ENCODE measurements at places on chromosomes 2 and 18.
A peak's percentile ranks its signal among the peaks of the same experiment; 100 is the strongest.

- DNase-seq = no peak
Measured at GRCh38 chr2:6791682-6792081, 74.0 kb downstream of the CMPK2 start.

- DNase-seq = no peak
Measured at GRCh38 chr2:37616677-37617005, 54.8 kb downstream of the CDC42EP3 start.

GRCh38 chr2:96274355-96275056, 8.5 kb downstream of the CIAO1 start:
- DNase-seq = no peak

DNA sequence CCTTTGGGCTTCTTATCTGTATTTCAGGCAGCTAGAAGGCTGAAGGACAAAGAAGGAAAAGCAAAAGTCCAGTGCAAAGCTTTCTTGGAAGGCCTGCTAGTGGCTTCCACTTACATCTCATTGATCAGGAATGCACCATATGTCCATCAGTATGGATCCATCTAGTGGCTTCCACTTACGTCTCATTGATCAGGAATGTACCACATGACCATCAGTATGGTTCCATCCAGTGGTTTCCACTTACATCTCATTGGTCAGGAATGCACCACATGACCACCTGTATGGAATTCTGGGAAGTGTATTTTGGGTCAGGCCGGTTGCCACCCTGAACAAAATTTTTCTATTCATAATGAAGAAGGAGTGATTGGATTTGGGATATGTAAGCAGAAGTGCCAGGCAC, 70.6 kb downstream of the LYPD6 start:
- DNase-seq = no peak

DNA sequence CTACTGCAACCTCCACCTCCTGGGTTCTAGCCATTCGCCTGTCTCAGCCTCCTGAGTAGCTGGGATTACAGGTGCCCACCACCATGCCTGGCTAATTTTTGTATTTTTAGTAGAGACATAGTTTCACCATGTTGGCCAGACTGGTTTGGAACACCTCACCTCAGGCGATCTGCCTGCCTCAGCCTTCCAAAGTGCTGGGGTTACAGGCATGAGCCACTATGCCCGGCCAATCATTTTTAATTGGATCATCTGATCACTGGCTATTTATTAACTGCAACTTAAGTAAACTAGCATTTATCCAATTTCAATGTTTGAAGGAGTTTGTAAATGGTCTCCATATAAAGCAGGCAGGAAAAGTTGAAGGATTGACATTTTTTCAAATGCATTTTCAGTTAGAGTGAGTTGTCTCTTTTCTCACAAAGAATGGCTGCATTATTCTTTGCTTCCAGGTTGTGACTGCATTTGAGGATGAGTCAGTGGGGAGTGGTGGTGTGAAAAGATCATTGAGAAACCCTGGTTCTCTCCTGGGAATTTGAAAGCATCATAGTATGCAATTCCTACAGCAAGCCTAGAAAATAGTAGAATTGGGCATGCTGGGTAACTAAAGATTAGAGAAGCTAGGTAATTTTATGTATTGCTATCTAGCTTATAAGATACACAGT, 431.1 kb upstream of the ZEB2 start:
- no peak for DNase-seq

DNA sequence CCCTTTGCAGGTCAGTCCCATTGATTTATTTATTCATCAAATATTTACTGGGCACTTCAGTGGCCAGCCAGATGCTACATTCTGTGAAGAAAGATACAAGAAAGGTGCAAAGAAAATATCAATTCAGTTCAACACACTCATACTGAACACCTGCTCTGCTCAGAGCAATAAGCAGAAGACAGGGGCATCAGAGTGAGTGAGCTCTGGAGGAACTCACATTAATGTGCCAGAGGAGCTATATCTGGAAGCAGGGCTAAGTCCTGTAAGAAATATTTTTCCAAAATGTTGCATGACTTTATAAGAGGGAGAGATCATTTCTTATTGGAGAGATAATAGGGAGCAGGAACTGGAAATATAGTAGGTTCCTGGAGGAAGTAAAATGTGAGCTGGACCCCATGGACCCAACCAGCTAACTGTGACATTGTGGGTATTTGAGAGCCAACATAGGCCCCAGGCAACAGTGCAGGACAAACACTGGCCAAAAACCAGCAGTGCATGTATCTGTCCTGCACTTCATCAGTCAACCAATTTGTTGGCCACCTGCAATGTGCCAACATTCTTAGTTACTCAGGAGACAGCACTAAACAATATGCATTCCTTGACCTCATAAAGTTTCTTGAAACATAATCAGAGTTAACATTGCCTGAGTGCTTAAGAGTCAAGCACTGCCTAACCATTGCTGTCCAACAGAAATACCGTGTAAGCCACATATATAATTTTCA, 102.7 kb upstream of the PTPRM start:
- DNase-seq = no peak

- no peak for DNase-seq
Measured at GRCh38 chr2:211062297-211062612, 505.9 kb downstream of the CPS1 start.

- DNase-seq = no peak
Measured at GRCh38 chr2:135168204-135168856, 116.2 kb downstream of the RAB3GAP1 start.

DNA sequence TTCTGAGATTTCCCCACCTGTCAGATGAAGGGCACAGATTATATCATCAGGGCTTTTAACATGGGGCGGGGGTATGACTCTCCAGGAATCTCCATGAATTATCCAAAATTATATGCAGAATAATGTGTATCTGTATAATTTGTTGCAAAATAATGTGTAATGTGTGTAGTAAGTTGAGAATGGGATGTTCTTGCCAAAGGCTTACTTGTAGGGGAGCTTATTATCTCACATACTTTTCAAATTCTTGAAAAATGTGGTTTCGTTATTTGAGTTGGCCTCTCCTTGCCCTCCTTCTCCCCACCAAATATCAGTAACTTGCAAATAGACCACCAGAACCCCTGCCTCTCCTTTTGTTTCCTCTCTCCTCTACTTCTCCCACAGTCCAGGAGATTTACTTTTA, 35.6 kb downstream of the UBR3 start:
- no peak for DNase-seq

- DNase-seq = no peak
Measured at GRCh38 chr2:234880551-234881211, 71.1 kb upstream of the SH3BP4 start.

DNA sequence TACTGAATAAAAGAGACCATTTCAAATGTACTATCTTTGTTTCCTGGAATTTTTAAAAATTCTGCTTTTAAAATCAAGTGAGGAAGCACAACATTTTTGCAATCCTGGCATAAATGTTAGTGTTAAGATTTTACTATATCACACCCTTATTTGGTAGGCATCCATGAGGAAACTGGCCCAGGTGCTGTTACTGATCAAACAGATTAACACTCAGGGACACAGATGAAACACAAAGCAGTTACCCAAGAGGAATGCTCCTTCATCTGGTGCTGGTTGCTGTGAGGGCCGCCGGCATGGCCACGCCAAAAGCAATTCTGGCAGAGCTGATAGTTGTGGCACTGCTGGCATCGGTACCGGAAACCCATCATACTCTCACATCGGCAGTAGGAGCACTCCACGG, 96.8 kb downstream of the DTNB start:
- DNase-seq = no peak

DNA sequence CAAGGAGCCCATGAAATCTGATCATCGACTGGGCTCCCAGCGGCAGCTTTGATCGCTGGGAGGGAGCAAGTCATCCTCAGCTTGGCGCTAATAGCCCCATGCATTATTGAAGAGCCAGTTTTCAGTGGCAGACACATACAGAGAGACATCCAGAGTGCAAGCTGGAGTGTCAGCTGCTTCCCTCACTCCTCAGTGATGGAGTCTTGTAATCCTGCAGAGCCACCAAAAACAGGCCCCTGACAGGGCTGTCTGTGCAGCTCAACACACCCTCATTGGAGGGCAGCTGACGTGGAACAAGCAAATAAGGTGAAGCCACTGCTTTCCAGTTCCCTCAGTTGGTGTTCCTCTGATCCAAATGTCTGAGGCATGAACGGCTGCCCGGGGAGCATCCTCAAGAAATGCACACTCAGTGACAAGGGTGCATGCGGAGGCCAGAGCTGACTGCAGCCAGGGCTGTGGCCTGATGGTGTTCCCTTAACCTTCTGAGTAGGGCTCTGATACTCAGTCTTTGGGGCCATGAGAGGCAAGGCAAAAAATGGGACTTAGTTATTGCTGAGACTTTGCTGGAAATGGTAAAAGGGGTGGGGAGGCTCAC, 97.4 kb downstream of the RHOB start:
- DNase-seq = no peak

- no peak for DNase-seq
Measured at GRCh38 chr18:56984731-56985130, 162.2 kb upstream of the BOD1L2 start.

GRCh38 chr2:118056165-118056534, 32.1 kb upstream of the INSIG2 start:
- no peak for DNase-seq

- DNase-seq = no peak
Measured at GRCh38 chr2:240597054-240597418, 10.5 kb downstream of the CAPN10 start.

DNA sequence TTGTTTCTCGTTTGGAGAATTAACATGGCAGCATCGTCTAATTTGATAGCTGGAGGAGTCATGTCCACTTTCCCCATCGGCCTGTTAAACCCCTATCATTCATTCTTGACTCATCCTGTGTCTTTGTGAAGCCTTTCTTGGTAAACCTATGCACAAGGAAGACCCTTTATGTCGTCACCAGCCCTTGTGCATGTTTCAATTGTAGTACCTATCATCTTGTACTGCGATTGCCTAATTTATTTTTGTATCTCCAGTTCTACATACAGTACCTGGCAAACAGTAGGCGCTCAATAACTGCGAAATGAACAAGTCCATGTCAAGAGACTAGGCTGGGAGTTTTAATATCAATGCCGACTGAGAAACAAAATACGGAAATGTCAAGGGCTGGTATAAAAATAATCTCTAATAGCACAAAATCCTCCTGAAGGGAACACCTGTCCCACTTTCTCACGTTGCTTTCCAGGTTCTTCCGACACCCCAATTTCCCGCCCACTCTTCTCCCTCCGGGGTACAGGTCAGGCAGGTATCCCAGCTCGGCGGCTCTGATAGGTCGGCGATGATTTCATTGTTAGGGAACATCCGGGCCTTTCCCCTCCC, 1.3 kb upstream of the PPM1B start:
- no peak for DNase-seq

GRCh38 chr18:68721681-68722583, 7.0 kb upstream of the TMX3 start:
- no peak for DNase-seq

DNA sequence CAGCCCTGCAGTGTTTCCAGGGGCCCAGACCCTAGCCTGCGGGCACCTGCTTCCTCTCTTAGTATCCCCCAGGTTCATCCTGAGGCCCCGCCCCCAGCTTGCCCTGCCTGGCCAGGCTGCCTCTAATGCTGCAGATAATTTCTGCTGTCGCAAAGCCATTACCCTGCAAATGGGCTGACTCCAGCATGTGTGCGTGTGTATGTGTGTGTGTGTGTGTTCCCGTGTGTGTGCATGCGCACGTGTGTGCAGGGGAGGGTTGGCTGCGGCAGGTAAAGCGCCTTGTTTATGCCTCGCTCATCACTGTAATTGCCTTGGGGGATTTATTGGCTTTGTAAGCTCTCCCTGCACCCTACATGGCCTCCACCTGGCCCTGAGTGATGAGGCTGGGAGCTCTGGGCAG, 7.6 kb upstream of the PRSS56 start:
- DNase-seq = no peak

DNA sequence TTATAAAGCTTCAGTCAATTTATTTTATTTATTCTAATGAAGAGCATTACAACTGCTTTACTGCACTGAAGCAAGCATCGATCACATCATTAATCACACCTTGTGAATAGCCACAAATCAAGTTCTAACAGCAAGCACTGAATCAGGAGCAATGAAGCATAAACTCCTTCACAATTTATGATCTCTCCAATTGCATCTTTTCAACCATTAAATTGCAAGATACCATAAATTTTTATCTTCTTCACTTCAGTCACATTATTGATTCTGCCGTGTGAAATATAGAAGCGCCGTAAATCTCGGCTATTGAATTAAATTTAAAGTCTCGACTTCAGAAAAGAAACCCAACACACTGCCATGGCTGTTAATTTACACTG, 298.7 kb downstream of the CDCA7 start:
- no peak for DNase-seq

- no peak for DNase-seq
Measured at GRCh38 chr18:50870138-50870845, 8.6 kb upstream of the ME2 start.

- DNase-seq = no peak
Measured at GRCh38 chr2:50729306-50730049, 302.5 kb downstream of the NRXN1 start.

GRCh38 chr18:46502444-46502843, 154.6 kb downstream of the LOXHD1 start:
- no peak for DNase-seq

DNA sequence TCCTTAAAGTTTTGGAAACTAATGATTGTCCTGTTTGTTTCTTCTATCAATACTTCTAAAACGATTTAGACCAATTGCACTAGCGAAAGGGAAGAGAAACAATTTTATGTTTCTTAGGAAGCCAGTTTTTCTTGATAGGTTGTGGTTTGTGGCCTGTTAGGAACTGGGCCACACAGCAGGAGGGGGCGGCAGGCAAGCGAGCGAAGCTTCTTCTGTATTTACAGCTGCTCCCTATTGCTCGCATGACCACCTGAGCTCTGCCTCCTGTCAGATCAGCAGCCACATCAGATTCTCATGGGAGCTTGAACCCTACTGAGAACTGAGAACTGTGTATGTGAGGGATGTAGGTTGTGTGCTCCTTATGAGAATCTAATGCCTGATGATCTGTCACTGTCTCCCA, 201.5 kb upstream of the PXDN start:
- DNase-seq = no peak

GRCh38 chr2:37800176-37800858, 124.8 kb upstream of the RMDN2 start:
- DNase-seq = no peak

- no peak for DNase-seq
Measured at GRCh38 chr2:46521215-46521683, 41.9 kb downstream of the TMEM247 start.

DNA sequence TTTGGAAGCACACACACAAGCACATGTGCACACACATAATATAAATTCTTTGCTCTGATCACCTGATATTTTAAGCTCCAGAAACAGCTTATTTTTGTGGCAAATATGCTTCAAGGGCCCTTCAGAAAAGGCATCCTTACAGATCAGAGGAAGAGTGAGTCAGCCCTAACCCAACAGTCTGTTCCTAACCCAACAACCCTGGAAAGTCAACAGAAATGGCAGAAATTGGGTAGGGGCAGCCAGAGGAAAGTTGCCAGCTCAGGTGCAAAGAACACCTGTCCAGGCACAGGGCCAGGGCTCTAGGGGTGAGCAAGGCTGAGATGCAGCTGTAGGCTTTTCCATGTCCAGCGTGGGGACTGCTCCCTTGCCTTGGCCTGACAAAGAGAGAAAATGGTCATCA, 6.4 kb upstream of the NCKAP5 start:
- DNase-seq = no peak

GRCh38 chr18:46295416-46295815, 191.2 kb downstream of the HAUS1 start:
- DNase-seq = no peak

- peak; percentile 73 for DNase-seq
Measured at GRCh38 chr2:216666461-216667233, 28.7 kb downstream of the IGFBP5 start.

Data from stimulated activated CD4-positive, alpha-beta T cell treated with anti-CD3 and anti-CD28 coated beads, Interleukin-2, amount 100 ng/mL, for 24 hours (primary cell).